Astrocyte of the spinal cord (primary cell): ENCODE measurements at places on chromosomes 1 and 21.

- no peak for DNase-seq
Measured at GRCh38 chr1:85689775-85690404, 18.3 kb downstream of the ZNHIT6 start.

GRCh38 chr1:115874497-115874896, 33.6 kb upstream of the NHLH2 start:
- DNase-seq, result no peak

- no peak for DNase-seq
Measured at GRCh38 chr1:202213361-202214088, 19.9 kb downstream of the LGR6 start.

DNA sequence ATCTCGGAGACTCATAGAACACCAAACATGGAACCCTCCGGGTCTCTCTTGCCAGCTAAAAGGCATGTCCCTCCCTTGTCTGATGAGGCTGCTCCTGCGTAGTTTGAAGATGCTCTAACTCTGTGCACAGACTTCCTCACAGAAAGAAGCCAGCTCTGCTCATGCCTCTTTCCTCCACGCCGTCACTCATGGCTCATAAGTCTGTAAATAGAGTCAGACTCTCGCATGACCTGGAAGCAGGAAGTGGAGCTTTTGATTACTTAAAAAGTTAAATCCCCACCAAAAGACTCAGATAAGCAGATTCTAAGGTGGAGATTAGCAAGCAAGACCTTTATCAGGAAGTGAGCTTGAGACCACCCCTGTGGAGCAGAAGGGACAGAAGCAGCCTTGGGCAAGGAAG, 171.6 kb downstream of the TRIM33 start:
- no peak for DNase-seq

DNA sequence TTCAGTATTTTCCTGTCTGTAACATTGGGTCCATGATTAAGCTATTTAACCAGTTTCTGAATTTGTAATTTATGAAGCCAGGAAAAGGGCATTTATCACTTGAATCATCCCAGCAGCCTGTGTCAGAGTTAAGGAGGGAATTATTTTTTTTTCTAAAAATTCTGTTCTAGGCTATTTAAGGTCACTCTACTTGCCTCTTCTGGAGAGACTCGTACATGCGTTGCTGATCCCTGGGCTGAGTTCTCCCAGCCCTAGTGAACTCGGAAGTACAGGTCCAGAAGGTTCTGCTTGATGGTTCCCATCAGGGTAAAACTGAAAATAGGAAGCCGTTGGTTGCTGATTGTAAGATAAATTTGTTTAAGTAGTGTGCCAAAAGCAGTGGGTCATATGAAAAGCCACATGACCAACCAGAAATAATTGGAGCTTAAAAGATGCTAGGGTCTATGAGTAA, 90.7 kb downstream of the GPR88 start:
- DNase-seq, result peak; percentile 29

DNA sequence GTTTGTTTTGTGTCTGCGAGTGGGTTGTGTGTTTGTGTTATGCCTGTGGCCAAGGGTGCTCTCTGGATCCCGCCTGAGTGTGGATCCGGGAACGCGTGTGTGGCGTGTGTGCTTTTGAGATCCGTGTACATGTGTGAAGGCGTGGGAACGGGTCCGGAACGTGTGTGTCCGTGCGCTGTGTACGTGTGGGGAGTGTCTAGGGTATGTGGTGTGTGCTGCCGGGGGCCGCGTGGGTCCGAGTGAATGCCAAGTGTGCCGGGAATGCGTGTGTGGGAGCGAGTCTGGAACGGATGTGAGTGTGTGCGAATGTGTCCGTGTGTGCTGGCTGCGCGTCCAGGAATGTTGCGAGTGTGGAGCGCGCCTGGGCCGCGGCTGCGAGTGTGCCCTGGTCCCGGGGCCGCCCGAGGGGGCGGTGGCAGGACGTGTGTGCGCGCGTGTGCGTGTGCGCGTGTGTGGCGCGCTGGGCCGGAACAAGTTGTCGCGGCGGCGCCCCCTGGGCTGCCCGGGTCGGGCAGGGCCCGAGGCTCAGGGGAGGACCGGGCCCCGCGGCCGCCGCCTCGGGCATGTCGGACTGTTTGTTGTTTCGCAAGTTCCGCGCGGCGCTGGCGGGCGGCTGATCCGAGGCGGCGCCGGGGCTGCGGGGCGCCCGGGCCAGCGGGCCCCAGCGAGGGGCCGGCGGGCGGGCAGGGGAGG, 953 bp downstream of the PTPRU start:
- DNase-seq, result peak; percentile 37

DNA sequence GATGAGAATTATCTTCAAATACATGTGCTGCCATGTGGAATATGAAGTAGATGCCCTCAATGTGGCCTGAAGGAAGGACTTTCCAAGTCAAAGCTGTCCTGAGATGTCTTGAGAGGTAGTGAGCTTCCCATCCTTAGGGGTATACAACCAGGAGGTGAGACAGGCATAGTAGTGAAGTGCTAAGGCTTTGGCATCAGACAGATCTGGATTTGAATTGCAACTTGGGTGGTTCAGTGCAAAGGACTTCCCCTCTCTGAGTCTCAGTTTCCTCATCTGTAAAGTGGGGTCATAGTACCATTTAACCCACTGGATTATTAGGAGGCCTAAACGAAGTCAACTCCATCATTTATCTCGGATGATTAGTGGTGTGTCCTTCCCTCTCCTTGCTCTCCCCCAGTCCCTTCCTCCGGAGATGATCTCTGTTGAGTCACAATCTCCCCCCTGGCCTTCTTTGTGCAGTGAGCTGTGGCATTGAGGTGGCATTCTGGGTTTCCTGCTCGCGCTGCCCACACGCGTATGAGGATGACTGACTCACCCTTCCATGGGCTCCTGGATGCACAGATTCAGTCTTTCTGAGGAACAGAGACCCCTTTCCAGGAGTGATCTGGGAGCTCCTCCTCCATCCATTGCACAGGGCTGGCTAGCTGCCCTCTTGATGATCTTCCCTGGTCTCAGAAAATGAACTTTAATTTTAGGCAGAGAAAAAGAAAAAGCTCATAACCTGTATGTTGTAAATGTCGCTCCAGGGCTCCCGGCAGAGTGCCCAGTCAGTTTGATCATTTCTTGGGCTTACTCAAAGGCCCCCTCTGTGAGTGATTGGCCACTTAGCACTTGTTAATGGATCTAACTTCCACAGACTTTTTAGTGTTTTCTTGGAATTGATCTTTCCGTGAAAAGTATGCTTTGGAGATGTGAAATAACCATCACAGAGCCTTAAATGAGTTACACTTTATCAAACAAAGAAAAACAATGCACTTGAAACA, 354.6 kb downstream of the PTPRU start:
- DNase-seq, result peak; percentile 39

DNA sequence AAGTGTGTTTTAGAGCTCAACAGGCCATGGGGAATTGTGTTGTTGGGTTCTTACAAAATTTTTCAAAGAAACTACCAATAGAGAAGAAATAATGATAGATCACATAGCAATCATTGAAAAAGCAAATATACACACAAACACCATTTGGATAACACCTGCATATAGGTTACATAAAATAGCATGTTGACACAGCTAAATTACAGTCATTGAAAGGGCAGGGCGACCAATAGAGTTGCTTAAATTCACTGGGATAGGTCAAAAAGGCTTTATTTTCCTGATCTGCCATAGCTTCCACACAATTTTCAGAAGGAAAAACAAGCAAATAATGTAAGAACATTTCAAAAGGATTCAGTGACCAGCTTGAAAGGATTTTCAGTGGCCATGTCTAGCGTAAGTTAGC, 57.9 kb upstream of the FGGY start:
- no peak for DNase-seq

DNA sequence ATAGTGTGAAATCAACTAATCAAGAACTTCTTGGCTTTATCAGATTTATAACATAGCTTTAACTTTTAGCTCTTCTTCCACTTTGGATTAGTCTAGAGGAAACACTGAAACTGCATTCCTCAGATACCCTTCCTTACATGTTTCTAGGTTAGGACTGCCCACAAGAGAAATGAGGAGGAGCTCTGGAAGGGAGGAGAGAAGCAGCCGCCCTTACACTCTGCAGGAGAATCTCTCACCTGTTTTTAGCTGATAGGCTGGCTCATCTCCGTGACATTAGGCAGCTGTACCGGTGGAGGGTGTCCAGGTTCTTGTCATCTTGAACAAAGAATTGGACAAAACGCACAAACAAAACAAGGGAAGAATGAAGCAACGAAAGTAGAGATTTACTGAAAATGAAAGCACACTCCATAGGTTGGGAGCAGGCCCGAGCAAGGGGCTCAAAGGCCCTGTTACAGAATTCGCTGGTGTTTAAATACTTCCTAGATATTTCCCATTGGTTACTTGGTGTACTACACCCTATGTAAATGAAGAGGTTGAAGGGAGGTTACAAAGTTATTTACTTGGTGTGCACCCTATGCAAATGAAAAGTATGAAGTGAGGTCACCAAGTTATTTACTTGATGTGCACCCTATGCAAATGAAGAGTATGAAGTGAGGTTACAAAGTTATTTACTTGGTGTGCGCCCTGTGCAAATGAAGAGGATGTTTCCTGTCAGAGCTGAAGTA, 524.9 kb upstream of the CHRM3 start:
- no peak for DNase-seq

DNA sequence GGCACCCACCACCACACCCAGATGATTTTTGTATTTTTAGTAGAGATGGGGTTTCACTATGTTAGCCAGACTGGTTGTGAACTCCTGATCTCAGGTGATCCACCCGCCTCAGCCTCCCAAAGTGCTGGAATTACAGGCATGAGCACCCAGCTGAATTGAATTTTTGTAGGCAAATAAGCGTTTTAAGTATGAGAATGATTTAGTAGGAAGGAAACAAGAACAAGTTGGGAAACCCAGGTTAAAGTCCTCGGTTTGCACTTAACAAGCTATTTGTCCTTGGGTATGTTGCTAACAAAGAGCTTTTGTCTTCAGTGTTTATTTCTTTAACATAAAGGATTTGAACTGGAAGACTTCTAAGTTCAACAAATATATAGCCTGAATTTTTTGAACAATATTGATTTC, 23.9 kb downstream of the BTF3L4 start:
- DNase-seq, result no peak

DNA sequence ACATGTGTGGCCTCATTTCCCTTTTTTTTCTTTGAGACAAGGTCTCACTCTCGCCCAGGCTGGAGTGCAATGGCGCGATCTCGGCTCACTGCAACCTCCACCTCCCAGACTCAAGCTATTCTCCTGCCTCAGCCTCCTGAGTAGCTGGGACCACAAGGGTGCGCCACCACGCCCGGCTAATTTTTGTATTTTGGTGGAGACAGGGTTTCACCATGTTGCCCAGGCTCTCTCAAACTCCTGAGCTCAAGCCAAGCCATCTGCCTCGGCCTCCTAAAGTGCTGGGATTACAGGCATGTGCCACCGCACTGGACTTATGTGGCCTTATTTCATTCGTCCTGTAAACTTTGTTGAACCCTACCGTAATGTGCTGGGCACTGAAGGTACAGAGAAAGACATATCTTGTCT, 569 bp upstream of the WARS2 start:
- no peak for DNase-seq

- DNase-seq, result no peak
Measured at GRCh38 chr1:190104961-190105360, 372.7 kb downstream of the BRINP3 start.

- no peak for DNase-seq
Measured at GRCh38 chr1:38152351-38153065, 105.9 kb upstream of the POU3F1 start.

- peak; percentile 20 for DNase-seq
Measured at GRCh38 chr1:218636548-218636947, 291.4 kb downstream of the TGFB2 start.

DNA sequence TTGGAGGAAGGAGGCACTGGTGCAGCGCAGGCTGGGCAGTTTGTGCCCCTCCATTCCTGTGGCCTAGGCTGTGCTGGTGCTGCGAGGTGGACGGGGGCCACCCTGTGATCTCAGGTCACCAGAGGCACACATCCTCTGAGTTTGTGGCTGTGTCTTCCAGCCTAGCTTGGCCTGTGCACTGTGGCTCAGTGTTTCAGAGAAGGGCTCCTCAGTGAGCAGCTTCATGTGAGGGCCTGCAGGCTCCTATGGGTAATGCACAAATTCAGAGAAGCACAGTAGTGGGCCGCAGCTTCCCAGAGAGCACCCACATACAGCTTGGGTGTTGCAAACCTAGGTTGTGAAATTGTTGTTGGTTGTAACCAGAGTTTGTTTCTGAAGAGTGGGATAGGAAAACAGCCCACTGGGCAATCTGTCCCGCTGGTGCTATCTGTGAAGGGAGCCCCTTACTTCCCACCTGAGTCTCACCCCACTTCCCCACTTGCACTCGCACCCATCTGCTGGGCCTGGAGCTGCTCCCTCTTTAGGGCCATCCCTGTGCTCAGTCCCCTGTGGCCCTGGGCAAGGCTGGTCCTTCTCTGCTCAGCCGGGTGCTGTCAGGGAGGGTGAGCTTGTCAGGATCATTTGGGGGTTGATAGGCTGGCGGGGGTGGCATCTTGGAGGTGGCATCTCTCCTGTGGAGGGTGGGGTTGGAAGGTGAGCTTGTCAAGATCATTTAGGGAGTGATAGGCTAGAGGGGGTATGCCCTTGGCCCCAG, 30.2 kb downstream of the SNAP47 start:
- no peak for DNase-seq

- no peak for DNase-seq
Measured at GRCh38 chr21:14758849-14759248, 212.7 kb upstream of the SAMSN1 start.

DNA sequence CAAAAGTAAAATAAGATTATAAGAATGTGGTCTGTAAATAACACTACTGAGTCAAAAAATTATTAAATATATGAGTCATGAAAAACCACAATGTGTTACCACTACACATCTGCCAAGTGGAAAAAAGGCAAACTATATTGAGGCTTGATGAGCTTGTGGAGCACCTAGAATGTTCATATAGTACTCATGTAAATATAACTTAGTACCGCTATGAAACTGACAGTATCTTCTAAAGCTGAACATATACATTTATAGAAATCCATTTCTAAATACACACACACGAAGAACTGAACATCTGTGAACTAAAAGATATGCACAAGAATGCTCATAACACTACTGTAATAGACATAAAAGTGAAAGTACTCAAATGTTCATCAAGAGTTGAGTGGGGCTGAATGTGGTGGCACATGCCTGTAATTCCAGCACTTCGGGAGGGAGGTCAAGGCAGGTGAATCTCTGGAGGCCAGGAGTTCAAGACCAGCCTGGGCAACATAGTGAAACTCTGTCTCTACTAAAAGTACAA, 18.5 kb upstream of the GBP3 start:
- DNase-seq, result peak; percentile 72

DNA sequence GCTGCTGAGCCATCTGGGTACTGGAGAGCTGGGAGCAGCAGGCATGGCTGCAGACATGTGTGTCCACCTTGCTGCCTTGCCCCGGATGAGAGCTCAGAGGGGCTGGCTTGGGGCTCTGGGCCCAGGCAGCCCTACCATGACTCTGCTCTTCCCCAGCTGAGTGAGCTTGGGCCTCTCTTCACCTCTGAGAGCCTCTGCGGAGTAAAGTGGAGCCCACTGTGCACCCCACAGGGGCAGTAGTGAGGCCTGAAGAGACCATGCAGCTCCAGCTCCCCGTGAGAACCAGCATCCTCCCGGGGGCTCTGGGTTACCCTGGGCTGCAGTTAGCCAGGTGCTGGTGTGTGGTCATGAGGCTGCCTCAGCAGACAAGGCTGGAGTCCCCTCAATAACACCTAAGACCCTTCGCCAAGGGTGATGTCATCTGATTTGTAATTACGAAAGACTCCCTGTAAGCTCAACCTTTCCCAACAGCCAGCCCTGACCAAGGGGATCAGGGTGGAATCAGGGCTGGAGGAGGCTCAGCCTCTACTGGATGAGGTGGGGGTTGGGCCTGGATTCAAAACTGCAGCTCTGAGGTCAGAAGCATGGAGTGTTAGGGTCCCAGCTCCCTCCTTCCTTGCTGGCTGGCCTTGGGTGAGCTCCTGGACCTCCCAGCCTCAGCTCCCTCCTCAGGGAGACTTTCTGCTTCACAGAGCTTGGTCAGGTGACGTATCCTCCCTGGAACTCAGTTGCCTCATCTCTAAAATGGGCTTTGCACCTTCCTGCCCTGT, 308.0 kb downstream of the MATN1 start:
- no peak for DNase-seq
